Activated T-cell treated with anti-CD3 and anti-CD28 coated beads for 48 hours (primary cell): ENCODE measurements at places on chromosomes 1 and 21.

DNA sequence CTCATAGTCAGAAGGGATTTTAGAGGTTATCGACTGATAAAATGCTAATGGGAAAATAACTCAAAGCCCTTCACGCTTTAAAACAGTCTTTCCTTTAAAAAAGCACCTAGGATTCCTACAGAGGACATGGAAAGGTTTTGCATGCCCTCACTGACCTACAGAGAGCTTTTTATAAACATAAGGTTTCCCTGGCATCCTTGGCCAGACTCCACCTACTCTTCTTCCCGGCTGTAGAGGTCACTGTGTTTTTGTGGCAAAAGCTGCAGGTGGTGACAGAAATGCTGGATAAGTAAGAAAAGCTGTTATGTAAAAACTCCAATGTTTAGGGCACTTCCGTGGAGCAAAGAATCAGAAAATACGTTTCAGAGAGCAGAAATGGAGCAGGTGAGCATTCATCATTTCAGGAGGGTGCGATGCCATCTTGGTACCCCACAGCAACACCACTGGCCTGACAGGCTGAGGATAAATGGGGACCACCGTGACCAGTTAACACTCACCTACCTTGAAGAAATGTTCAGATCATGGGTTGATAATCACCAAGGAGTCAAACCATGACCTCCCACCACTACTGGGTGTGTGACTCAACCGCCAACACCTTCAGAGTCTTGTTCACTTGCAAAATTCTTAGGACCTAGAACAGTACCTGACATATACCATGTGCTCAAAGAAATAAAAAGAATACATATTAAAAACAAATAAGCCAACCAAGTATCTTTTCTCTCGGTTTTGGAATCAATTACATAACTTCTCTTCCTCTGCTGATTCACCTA, 46.6 kb downstream of the SSBP3 start:
- no peak for DNase-seq

GRCh38 chr21:26595971-26596370, 22.9 kb upstream of the CYYR1 start:
- no peak for DNase-seq

DNA sequence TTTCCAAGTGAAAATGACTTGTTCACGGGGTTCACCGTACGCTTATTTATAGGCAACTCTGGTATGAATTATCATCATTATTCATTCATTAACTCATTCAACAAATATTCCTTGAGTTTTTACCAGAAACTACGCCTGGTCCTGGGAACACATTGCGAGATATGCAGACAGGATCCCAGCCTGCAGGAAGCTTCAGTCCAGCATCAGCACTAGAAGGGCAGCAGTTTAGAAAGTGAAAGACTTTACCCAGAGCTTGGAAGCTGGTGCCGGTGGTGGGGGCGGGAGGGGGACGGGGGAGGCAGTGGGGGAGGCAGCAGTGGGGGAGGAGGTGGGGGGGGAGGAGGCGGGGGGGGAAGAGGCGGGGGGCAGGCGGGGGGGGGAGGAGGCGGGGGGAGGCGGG, 55.9 kb downstream of the SETD4 start:
- DNase-seq: no peak

DNA sequence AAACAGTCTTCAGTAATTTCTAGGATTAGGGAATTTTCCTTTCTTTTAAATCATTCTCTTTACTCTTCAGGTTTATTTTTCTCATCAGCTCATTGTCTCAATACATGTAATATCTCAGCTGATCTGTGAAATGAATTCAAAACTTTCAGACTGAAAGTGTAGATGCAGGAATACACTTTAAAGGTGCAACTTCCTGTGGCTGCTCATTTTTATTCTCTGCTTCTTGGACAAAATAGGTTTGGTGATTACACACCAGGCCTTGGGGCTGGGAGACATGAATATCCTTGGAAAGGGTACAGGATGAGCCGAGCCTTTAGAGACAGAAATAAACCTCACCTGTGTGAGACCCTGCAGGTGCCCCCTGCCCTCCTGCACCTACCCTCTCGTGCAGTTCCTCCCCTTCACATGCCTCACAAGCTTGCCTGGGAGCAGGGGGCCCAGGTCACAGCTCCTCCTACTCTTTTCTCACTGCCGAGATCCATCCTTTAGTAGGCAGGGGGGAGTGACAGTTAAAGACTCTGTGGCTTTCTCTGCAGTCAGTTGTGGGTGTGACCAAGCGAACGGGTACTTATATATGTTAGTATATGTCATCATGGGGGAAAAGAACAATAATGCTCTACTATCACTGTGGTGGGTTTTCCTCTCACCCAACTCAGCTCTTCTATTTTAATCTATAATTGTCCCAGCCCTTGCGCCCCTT, 23.6 kb downstream of the XCL2 start:
- DNase-seq: peak; percentile 25

GRCh38 chr1:169390303-169390702, 22.3 kb downstream of the BLZF1 start:
- no peak for DNase-seq

- DNase-seq: no peak
Observed at GRCh38 chr1:198153103-198153502, 3.7 kb upstream of the NEK7 start.

GRCh38 chr1:15344800-15345704, 64.6 kb upstream of the EFHD2 start:
- no peak for DNase-seq

GRCh38 chr1:78229344-78229743, 183.6 kb downstream of the GIPC2 start:
- DNase-seq: no peak

DNA sequence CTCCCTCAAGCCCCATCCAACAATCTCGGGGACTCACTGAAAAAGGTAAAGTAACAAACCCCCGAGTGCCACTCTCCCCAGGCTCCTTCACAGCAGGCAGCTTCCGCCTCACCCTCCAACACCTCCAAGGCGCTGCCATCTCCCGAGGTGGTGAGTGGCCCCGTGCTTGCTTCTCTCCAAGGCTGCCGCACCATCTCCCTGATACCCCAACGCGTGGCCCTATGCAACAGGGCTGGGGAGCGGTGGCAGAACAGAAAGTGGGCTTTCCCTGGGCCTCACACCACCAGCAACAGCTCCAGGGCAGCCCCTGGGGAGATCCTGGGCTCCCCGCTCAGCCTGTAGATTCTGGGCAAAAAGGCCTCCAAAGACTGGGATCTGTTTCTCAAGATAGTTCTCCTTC, 105.1 kb downstream of the RAVER2 start:
- no peak for DNase-seq

- DNase-seq: no peak
Observed at GRCh38 chr1:103459346-103459745, 66.2 kb upstream of the RNPC3 start.

DNA sequence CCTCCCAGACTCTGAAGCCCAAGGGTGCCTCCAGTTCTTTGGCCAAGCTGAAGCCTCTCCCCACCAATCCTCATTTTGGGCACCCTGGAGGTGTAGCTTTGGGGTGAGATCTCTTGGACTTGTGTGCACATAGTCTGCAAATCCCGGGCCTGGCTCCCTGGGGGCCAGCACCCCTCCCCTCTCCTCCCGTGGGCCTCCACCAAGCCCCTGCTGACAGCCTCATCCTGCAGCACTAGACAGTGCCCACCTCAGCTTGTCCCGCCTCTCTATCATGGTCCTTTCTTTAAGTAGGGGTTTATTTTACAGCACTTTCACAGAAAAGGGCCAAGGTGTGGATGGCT, 3.2 kb downstream of the GJC2 start:
- DNase-seq: no peak

- DNase-seq: no peak
Observed at GRCh38 chr1:67978890-67979516, 71.4 kb downstream of the DIRAS3 start.

DNA sequence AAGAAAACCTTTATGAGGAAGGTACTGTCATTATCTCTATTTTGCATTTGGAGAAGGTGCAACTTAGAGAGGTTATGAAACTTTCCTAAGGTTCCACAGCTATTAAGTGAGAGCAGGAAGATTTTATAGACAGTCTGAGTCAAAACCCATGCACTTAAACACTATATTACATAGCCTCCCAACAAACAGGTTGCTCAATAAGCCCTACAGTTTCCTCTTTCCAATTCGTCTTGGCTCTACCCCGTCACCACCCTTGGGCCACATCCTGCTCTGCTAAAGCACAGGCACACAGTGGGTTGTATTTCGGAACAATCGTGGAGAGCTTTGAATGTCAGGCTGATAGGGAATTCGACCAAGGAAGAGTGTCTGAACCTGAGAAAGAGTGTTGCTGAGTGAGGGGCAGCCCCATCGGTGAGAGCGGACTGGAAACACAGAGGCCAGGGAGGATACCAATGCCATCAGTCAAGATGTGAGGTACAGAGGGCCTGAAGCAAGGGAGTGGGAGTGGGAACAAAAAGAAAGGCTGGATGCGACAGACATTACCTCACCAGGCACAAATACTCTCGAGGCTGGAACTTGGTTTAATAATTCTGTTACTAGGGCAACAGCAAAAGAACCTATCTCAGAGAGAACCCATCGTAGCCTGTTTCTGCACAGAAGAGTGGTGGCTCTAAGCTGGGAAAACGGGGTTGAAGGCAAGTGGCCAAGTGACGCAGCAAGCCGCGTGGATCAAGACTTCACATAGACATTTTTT, 6.3 kb upstream of the LRRC52 start:
- no peak for DNase-seq

DNA sequence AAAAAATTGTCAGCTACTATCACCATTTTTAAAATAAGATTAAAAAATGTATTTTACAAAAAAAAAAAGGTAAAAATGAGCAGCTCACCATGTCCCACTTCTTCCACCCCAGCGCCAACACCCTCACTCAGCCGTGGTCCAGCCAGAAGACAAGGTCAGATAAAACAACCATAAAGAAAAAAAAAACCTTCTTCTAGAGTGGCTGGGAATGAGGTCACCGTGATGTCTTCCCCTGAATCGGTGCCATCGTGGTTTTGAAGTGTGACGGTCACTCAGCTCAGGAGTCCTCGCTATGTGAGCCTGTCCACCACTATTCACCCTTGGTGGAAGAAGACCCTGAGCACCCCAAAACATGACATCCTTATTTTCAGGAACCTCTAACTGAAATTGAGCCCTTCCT, 38.1 kb downstream of the B3GALT5 start:
- no peak for DNase-seq

DNA sequence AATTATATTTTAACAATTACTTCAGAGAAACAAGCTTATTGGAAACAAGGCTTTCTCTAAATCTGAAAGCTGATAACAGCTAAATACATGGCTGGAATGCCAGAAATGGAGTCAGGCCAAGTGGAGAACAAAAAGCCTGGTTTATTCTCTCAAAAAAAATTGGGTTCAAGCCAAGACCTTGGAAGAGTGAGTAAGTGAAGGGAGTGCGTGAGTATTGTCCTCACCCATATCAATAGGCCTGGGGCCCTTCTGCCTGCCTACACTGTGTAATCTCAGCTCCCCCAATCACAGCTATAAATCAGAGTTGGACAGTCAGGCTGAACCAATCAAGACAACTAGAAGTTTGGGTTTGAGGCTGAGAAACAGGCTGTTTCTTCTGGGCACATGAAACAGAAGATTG, 7.4 kb downstream of the KYAT3 start:
- DNase-seq: no peak

DNA sequence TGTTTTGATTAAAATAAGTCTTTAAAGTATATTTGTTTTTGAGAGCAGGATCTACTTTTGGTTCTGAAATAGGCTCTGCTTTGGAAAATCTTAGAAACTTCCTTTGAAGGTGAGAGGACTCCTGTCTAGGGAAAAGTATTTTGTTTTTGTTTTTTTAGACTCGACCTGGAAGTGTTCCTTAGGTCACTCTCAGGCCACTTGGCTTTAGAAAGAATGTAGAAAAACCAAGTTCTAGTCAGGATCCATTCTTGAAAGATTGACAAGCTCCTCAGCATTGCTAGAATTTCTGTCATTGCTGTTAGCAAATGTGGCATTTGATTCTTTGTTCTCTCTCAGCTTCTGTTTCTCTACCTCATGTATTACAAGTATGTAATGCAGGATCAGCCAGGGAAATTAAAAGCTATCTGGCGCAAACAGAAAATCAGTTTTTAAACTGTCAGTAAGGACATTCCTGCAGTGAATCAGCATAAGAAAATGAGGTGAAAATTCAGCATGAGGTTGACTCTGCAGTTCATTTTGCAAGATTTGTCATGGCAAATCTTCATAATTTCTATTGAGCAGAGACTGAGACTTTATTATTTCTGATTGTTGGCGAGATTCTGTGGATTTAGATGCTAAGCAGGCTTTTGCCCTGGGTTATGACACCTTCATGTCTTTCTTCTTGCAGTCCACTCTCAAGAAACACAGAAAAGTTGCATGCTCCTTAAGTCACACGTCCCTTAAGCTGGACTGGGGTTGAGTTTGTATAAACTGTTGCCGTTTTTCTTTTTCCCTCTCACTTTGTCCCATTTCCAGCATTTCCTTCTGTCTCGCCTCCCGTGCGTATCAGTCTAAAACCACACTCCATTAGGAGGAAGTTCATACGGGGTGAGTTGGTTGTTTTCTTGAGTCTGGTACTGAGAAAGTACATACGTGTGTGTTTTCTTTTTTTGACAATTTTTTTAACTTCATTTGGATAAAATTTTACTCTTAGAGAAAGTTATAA, 12.6 kb downstream of the NTPCR start:
- no peak for DNase-seq

DNA sequence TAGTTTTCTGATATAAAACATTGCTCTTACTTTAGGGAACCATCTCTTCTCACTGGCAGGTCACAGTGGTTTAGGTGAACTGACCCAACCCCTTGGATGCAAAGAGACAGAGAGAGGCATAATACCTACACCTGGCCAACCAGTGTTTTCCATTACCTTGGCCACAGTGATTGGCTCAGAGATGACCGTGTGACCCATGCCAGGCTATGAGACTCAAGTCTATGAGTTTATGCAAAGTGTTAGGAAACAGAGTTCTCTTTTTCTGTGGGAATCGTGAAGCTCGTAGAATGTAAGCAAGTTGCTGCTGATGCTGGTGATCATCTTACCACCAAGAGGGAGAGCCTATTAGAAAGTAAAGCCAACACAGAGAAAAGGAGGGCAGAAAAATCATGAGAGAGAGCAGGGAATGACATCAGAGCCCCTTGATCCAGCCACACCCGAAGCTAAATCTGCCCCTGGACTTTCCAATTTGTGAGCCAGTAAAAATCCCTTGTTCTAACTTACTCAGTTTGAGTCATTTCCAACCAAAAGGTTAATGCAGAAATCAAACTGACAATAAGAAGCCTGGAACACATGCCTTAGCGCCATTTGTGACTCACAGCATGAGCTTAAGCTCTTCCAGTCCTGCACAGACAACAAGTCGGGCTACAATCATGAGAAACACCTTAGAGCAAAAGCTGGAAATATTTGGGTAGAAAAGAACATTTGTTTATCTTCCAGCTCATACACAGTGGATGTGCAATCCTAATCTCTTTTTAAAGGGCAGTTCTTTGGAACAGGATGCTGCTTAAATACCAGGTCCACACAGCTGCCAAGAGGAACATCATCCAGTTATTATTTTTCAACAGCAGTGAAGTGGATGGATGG, 81.3 kb upstream of the KAZN start:
- DNase-seq: no peak

- DNase-seq: no peak
Observed at GRCh38 chr1:26706315-26706714, 10.5 kb downstream of the ARID1A start.

- DNase-seq: no peak
Observed at GRCh38 chr1:206102292-206102936, 14.8 kb downstream of the AVPR1B start.
